ENCODE measurements at places on chromosomes 6 and 20.
A peak's percentile ranks its signal among the peaks of the same experiment; 100 is the strongest.

DNA sequence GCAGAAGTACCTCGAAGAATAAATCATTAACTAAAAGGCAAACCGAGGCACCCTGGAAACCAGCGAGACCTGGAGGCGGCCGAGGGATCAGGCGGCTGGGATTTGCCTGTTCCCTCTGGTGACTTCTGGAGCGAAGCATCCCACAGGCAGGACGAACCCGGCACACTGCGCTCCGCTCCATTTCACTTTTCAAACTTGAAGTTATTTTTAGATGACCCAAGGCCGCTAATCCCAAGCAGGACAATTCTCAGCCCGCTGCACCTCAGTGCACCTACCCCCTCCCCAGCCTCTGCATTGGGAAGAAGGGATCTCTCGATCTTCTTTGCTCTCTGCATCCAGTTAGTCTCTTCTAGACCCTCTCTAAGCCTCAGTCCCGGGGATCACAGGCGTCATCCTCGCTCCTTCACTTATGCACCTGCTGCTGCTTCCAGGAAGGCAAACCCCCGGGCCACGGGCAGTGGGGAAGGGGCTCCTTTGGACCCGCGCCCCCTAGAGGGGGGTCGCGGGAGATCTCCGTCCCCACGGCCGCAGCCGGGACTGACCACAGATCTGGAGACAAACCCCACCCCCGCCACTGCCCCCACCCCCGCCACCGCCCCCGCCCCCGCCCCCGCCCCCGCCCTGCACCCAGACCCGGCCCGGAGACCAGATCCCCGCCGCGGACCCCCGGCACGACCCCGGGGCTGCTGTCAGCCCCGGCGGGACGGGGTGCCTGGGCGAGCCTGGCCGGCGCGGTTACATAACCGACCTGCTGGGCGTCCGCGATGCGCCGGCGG lies 636 bp downstream of the RCAN2 start:
- peak; percentile 47 for DNase-seq

DNA sequence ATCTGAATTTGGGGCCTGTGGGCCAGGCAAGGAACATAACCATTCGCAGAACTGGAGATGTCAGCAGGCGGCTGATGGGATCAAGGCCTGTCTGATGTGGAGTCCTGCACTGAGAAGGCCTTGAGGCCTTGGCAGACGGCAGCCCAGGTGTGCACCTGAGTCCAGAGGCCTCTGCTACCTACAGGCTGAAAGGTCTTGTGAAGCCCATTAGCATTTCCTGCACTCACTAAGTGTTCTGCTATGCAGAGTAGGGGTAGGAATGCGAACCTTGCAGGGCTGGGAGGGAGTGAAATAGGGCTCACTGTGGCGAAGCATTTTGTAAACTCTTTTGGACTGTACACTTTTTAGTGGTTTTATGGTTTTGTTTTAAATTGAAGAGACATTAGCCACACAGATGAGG lies 48.3 kb upstream of the RNF24 start:
- DNase-seq: no peak

DNA sequence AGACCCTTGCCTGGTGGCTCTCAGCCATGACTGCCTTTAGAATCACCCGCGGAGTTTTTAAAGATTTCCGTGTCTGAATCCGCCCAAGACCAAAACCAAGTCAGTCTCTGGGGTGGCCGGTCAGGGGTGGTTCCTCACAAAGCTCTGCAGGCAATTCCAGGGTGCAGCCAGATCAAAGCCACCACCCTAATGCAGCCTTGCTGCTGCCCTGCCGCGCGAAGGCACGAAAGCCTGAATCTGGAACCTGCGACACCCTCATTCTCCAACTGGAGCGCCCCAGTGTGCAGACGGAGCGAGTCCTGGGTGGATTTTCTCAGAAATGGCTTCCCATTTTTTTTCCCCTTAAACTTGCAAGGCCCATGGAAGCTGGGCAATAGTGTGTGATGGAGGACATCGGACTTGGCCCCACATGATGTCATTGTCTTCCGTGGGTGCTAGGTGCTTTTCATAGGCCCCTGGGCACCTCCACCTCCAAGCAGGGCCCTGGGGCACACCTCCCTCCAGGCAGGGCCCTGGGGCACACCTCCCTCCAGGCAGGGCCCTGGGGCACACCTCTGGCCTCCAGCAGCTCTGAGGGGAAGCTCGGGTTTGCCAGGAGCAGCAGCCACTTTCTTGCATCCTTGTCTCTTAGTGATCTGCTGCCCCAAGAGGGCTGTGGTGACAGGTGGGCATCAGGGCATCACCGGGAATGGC lies 343.1 kb downstream of the ZFAND3 start:
- no peak for DNase-seq

GRCh38 chr20:33532753-33533459 lies 43.0 kb downstream of the CBFA2T2 start:
- DNase-seq: no peak

DNA sequence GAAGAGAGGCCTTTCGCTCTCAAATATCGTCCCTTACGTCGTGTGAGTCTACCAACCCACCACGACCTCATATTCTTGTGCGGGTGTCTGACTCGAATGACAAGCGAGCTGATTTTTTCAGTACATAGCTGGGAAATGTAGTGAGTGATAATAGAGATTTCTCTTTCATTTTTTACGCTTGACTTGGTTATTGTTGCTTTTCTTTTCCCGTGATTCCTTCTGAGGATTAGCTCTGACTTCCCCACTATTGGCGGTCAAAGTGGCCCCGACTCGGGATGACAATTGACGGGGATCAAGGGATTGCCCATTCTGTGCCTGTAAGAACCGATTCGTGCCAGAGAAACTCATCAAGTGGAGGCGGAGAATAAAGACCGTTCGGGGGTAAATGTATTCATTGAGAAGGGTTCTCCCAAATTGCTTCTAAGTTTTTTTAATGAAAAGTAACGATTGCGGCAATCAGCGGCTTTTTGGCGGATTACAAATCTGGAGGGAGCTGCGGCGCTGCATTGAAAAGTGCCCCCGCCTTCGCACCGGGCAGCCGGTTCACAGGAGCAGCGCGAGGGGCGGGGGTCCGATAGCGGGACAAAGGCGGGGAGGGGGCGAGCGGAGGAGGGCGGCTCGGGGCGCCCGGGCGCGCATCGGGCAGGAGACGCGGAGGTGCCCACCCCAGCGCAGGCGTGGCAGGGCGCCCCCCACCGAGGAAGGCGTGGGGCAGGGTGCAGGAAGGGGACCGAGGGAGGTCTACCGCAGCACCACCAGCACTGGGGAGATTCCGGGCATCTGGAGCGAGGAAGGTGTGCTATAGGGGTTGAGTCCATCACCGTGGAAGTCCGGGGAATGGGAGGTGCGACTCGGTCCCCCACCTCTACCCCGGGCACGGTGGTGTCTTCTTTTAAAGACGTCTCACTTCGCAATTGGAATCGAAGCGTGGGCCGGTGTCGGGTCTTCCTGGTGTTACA lies 44.5 kb upstream of the OSTM1 start:
- peak; percentile 56 for DNase-seq

Data from GM13977 (cell line).